IMR-90 (cell line): ENCODE measurements at places on chromosomes 7 and 10. TPM values are rescaled to one million over a fixed set of nuclear protein-coding genes. Genes with fewer than 3 reads are reported as not detected.

- no peak overlapping the region; the same call in 1 of the 2 replicates for H3K27ac ChIP-seq
- H3K27me3 ChIP-seq: no peaks in the 10 kb centered on the region
- H3K4me1 ChIP-seq: peaks cover 25% of the 10 kb centered on the region
- H3K4me3 ChIP-seq: no peak overlapping the region
- peak; percentile 12 for DNase-seq
Observed at GRCh38 chr10:74921744-74922143, 95.3 kb downstream of the KAT6B start.

DNA sequence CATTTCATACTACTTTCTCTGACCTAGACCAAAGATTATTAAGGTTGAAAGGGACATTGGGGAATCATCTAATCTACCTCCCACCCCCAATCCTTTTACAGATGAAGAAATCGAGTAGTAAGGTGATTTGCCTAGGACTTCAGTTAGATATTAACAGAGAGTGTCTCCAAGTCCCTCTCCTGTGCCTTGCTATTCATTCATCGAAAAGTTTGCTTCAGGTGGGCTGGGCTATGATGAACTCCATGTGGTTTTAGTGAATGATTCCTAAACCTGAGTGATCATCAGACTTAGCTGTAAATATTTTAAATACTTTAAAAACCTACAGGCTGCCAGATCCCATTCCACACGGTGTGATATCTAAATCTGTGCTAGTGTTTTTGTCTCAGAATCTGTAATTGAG, 259.4 kb upstream of the SORCS1 start:
- no peak overlapping the region for H3K27ac ChIP-seq
- H3K4me3 ChIP-seq: no peak overlapping the region
- no peak for DNase-seq
- no peaks in the 10 kb centered on the region for H3K36me3 ChIP-seq

DNA sequence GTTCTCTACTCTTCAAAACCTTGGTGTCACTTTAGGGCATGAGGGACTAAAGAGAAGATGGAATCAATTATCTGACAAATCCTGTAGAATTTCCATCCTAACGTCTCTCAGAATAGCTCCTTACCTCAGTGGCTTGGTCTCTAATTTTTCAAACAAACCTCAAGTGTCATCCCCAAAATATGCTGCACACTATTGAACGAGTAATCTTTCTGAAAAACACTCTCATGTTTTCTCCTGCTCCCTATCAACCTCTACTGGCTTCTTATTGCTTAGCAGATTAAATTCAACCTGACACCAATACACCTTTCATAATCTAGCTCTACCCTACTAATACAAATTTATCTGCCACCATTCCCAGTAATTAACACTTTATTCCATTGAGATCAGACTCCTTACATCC, 8.5 kb downstream of the CNOT4 start:
- H3K27me3 ChIP-seq: no peaks in the 10 kb centered on the region
- DNase-seq: peak; percentile 58
- no peak overlapping the region for H3K27ac ChIP-seq
- H3K4me1 ChIP-seq: peaks cover 7% of the 10 kb centered on the region

Gene TUBB8
- total RNA-seq: not detected in 2 replicates
